ENCODE measurements at places on chromosomes 5 and 9.

DNA sequence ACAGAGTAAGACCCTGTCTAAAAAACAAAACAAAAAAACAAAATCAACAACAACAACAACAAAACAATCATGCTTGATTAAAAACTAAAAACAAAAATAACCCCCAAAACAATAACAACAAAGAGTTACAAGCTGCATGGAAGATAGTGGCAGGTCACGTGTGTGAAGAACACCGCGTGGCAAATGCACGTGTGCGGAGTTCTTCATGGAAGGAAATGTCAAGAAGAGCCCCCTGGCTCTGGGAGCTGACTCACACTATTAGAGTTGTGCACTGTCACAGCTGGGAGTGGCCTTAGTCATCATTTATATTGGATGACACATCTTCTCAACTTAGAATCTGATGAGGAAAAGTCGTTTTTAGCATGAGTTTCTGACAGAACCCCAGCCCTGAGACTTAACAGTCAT, 110.5 kb downstream of the JMY start:
- no peak for DNase-seq

DNA sequence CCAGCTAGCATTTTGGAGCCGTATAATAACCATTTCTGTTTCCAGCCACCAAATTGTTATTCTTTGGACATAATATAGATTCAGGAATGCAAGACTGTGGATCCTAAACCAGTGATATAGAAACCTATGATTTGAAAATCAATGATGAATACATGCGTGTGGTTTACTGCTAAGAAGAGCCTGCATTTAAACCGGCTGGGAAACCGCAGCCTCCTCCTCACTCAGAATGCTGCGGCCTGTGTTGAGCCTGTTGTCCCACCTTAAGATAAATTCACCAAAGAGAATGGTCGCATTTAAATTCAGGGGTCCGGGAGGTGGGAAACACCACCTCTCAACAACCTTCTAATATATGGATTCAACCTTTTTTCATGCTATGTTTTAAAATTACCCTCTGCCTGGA, 148.0 kb downstream of the MEF2C start:
- no peak for DNase-seq

DNA sequence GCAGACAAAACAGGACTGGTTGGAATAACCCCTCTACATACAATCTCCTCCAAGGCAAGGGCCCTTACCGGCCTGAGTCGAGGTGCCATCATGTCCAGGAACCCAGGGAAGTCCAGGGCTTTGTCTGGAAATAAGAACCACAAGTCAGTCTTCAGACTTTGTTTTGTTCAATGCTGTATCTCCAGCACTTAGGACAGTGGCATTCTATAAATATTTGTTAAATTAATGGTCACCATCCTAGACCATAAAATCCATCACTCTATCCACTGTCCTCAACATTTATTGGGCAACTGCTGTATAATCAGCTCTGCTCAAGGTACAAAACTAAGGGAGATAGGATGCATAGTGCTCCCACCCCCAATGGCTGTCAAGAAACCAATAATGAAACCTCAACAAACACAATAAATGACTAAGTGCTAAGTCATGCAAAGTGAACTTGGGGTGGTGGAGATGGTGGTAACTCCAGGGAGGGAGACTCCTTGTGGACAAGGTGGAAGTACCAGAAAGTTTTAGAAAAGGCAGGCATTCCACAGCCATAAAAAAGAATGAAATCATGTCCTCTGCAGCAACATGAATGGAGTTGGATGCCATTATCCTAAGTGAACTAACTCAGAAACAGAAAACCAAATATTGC, 5.0 kb downstream of the RELL2 start:
- DNase-seq = no peak

GRCh38 chr5:72441862-72442540, 65.2 kb downstream of the ZNF366 start:
- DNase-seq = no peak

DNA sequence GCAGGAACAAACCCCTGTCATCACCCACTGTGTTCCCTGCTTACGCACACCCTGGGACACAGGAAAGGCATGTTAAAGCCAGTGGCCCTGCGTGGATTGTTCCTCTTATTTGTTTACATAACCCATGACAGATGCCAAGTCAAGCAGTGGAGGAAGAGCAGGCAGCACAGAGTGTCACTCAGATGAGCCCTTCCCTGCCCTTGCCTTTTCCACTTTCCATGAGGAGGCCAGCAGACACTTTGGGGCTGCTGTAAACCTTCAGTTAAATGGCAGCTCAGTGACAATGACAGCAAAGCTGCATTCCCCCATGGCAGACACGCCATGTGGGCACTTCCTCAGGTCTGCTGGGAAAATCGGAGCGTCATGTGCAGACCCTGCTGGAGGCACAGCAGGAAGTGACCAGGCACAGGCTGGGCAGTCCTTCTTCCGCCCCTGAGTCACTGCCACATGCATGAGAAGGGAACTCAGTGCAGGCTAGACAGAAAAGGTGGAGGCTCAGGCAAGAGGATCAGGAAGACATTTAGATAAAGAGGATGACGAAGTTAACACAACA, 216.8 kb upstream of the PIK3R1 start:
- DNase-seq = no peak

- DNase-seq = no peak
Measured at GRCh38 chr9:4852419-4852818, 59.7 kb downstream of the RCL1 start.
